ENCODE measurements at places on chromosomes 6 and 20.

GRCh38 chr20:36573798-36574365, 485 bp downstream of the TGIF2 start:
- no peak for DNase-seq

DNA sequence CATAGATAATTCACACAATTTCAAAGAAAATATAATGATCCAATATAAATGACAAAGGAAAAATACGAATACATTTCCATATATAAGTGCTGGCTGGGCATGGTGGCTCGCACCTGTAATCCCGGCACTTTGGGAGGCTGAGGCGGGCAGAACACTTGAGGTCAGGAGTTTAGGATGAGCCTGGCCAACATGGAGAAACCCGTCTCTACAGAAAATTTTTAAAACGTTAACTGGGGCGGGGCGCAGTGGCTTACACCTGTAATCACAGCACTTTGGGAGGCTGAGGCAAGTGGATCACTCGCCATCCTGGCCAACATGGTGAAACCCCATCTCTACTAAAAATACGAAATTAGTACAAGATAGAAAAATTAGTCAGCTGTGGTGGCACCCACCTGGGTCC, 14.9 kb upstream of the MAPK13 start:
- no peak for DNase-seq

- DNase-seq: no peak
Observed at GRCh38 chr6:130575971-130576370, 210.2 kb downstream of the TMEM200A start.

GRCh38 chr20:16124911-16125776, 448.1 kb downstream of the KIF16B start:
- DNase-seq: no peak

DNA sequence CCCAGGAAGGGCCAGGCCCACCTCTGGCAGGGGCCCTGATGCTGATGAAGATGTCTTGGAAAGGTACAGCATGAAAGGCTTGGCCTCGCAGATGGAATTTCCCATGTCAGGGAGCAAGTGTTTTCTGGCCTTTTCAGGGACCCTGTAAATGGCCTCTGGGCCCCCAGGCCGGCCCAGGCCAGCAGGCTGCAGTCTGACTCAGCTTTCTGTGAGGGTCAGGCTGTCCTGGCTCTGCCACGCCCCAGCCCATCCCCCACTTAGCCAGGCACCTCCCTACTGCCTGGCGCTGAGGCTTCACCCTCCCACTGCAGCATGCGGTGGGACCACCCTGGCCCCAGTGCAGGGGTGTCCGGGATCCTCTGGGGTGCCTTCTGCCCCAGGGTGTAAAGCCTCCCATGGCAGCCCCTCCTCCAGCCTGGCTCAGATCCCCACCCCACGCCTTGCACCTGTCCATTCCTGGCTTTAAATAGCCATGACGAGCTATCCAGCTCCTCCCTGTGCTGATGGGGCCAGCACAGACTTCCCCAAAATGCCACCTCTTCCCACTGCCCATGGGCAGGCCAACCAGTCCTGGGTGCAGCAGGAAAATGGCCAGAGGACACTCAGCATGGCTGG, 35.6 kb upstream of the GATA5 start:
- DNase-seq: no peak

DNA sequence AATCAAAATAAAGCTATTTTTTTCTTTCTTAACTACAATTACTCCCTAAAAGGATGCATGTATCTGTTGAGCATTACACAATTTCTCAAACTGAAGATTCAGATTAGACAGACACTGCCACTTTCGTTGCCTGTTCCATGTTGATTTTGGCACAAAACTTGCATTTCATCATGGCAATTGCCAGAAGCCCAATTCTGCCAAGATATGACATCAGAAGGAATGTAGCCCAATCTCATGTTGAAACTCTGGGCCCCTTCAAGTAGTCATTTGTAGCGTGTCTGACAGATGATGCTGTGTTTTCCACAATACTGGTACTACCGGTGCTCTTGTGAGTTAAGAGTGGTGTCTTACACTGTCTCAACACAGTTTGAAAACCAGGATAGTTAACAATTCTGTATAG, 705.4 kb downstream of the PTPRT start:
- DNase-seq: no peak

GRCh38 chr20:34262488-34263288, 21.5 kb downstream of the ASIP start:
- DNase-seq: peak; percentile 81

DNA sequence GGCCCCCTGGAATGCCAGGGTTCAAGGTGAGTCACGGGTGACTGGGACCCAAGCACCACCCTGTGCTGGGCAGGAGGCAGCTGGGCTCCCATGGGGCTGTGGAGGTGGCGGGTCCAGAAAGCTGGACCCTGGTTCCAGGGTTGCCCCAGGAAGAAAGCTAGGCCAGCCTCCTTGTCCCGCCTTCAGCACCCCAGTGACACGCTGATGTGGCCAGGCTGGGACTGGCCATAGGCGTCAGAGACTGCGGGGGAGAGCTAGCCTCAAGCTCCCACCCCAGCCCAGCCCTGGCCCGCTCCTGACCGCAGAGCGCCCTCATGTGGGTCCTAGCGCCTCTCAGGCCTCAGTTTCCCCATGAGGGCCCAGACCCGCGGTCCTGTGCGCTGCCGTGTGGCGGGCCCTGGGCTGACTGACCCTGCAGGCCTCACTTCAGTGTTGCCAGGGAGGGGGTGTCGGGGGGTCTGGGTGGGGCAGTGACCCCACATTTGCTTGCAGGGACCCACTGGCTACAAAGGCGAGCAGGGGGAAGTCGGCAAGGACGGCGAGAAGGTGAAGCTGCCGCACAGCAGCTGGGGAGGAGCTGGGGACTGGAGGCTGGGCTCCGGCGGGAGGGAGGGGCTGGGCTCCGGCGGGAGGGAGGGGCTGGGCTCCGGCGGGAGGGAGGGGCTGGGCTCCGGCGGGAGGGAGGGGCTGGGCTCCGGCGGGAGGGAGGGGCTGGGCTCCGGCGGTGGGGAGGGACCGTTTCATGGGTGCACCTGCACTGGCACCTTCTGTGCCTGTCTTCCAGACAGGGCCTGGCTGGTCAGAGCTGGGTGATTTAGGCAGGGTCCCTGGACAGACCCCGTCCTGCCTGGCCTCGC, 7.9 kb downstream of the COL9A3 start:
- DNase-seq: peak; percentile 55

DNA sequence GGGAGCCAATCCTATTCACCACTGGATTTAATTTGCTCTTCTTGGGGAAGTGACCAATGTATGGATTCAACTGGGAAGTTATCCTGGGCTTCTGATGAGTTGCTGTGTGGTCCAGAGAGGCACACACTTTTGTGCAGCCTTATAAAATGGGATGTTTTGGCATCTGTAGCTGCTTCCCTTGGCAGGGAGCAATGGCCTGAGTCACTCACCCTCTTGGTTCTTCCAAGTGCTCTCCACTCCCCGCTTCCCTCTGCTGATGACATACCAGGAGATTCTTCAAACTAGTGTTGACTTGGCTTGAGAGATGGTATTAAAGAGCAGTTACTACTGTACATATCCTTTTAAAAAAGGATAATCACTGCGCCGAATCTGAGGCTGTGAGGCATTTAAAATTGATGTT, 105.8 kb downstream of the JARID2 start:
- peak; percentile 51 for DNase-seq

DNA sequence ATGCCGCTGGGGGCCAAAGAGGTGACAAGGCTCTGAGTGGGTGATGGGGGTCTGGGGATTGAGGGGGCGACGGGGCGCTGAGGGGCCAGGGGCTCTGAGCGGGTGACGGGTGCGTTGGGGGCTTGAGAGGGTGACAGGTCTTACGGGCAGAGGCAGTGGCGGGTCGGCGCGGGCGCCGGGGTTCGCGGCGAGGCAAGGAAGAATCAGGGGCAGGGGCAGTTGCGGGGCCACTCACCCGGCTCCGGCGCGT, 146 bp downstream of the ZNFX1 start:
- DNase-seq: no peak

DNA sequence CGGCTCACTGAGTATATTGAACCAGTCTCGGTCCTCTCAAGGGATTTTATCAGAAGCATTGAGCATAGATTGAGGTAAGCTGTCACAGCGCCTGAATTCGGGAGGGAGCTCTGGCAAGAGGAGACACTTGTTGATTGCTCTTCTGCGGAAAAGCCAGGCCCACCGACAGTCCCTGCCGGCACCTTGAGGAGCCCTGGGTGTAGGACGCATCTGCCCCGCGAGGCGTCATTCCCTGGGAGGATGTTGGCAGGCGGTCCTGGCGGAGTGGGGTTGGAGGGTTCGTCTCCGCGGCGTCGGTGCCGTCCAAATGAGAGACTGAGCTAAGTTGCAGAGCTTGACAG, 843 bp downstream of the FBXO9 start:
- DNase-seq: peak; percentile 16

DNA sequence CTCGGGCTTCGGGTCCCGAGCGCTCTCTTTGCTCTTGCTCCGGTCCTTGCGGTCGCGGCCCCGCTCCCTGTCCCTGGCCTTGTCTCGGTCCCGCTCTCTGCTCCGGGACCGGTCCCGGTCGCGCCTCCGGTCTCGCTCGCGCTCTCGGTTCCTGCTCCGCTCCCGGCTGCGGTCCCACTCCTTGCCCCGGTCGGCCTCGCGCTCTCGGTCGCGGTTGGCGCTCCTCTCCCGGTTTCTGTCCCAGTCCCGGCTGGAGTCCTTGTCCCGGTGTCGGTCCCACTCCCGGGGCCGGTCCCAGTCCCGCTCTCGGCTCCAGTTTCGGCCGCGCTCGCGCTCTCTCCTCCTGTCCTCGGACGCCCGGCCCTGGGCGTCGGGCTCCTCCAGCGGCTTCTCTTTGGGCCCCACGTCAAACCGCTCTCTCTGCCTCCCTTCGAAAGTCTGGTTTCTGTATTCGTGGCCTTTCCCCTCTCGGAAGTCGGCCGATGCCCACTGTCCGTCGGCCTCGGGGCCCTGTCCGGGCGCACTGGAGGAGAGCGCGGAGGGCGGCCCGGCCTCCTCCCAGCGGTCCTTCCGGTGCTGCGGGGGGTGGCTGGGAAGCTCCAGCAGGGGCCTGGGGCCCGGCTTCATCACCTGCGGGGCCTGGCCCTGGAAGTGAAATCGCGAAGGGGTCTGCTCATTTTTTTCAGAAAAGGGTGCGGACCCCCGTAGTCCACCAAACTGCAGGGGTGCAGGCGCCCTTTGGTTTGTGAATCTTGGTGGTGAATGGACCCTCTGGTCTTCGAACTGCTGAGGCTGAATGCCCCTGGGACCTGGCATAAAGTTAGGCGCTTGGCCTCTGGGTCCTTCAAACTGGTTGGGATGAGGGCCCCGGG, 17.9 kb upstream of the TCFL5 start:
- no peak for DNase-seq

DNA sequence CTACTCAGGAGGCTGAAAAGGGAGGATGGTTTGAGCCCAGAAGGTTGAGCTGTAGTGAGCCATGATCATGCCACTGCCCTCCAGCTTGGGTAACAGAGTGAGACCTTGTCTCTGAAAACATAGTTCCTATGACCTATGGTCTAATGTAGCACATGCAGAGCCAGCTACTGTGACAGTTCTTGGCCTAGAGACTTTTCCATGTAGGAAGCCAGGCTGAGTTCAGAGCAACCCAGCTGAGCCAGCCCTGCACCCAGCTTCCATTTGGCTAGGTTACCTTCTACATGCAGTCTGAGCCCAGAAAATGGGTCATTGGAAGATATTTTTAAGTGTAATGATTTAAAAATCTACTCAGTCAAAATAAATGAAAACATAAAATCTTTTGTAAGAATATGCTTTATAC, 92.8 kb downstream of the FNDC1 start:
- no peak for DNase-seq

GRCh38 chr20:48406912-48407340, 420.9 kb downstream of the PREX1 start:
- no peak for DNase-seq

DNA sequence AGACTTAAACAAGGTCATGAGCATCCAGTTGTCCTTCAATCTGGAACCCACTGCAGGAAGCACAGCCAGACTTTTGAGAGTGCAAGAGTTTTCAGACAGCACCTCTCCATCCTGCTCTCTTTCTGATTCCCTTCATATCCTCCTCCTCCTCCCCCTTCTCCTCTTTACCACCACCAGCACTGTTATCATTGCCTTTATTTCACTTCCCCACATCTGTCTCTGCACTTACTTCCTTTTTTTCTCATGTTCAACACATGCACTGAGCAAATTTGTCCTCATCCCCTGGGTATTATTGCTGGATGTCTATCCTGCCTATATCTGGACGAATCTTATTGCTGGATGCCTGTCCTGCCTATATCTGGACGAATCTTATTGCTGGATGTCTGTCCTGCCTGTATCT, 554.8 kb downstream of the DHX35 start:
- no peak for DNase-seq

- no peak for DNase-seq
Observed at GRCh38 chr6:93392797-93393196, 26.6 kb downstream of the EPHA7 start.

DNA sequence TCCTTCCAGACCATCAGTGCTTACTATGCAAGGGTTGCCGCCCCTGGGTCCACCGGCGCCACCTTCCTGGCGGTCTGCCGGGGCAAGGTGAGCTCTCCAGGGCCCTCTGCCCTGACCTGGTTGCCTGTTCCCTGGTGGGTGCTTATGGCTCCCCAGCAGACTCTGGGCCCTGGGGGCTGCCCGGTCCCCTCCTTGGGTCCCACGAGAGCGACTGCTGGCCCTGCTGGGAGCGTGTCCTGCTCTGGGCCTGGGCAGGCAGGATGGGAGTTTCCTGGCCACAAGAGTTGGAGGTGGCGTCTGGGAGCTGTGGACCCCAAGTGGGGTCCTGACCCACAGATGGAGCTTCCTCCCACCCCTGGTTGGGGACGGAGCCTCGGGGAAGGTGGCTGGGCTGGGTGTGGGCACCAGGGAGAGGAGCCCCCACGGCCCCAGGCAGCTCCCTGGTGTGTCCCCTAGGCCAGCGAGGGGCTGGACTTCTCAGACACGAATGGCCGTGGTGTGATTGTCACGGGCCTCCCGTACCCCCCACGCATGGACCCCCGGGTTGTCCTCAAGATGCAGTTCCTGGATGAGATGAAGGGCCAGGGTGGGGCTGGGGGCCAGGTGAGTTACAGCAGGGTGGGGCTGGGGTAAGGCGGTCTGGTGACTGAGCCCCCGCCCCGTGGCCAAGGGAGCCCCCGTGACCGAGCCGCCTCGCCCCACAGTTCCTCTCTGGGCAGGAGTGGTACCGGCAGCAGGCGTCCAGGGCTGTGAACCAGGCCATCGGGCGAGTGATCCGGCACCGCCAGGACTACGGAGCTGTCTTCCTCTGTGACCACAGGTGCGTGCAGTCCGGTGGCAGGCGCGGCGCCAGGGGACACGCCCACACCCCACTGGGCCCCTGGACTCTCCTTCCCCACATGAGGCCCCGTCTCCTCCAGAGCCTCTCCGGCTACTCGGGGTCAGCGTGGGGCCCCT, 7.1 kb upstream of the TNFRSF6B start:
- no peak for DNase-seq

- DNase-seq: no peak
Observed at GRCh38 chr6:13576017-13576416, 1.6 kb downstream of the SIRT5 start.

DNA sequence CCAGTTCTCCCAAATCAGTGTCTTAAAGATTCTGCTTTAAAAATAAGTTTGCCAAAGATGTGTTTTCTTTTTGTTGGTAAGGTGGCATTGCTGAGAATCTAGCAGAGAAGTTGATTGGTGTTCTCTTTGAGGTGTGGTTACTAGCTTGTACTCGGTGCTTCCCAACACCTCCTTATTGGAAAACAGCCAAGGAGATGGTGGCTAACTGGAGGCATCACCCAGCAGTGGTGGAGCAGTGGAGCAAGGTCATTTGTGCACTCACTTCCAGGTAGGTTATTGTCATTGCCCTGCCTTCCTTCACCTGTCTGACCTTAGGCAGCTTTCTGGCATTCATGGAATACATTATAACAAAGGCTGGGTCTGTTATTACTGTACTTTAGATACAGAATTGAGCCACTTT, 26.7 kb downstream of the RALGAPB start:
- no peak for DNase-seq
